Motor neuron (in vitro differentiated cells): ENCODE measurements at places on chromosomes 16 and 17. TPM values are rescaled to one million over a fixed set of nuclear protein-coding genes. Genes with fewer than 3 reads are reported as not detected.

The NPB gene
- total RNA-seq: 0.56 and 0.60 TPM in 2 replicates

The WDR45B gene
- 75.2 and 91.4 TPM in 2 replicates for total RNA-seq

DNA sequence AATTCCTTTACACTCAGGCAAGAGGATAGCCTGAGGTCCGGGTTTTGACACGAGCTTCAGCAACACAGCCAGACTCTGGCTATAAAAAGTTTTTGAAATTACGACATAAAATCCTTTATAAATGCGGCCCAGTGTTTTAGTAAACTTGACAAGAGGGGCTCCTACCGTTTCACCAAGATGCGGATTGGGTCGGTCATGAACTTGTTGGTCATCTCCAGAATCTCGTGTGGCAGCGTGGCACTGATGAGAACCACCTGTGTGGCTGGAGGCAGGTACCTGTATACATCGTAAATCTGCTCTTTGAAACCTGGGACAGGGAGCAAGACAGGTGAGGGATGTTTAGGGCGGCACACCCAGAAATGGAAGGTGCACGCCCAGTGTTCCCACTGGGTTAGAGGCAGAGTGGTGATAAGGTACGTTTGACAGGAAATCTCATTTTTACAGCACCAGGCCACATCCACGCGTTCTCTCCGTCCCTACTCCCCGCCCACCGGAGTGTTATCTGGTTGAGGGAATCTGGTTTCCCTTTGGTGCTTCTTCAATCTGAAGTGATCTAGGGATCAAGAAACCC, 8.0 kb downstream of the EIF4A3 start:
- no peak for ATAC-seq

DNA sequence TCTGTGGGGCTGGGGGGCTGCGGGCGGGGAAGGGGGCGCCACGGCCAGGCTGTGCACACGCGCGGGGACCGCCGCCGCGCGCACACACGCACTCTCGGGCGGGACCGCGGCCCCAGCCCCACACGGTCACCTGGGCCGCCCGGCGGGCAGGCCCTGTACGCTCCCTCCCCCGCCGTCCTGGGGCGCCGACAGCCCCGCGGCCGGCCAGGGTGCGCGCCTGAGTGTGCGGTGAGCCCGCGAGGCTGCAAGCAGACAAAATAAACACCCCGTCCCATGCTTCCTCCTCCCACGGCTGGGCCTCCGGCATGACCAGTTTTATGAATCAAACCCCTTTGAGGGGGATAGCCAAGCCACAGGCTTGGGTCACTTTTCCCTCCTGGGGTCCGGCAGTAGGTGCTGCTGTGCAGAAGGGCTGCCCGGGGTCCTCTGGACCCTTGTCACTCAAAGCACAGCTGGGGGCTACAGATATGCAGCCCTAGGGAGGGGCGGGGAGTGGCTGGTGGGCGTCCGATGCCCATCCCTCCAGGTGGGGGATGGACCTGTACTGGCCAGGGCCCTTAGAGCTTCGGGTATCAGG, 441 bp downstream of the VASN start:
- peak; percentile 40 for ATAC-seq

GRCh38 chr17:45307290-45308015, 9.4 kb downstream of the MAP3K14 start:
- ATAC-seq: no peak
